NCI-H2081 (cell line): ENCODE measurements at places on chromosomes 1 and 21.

DNA sequence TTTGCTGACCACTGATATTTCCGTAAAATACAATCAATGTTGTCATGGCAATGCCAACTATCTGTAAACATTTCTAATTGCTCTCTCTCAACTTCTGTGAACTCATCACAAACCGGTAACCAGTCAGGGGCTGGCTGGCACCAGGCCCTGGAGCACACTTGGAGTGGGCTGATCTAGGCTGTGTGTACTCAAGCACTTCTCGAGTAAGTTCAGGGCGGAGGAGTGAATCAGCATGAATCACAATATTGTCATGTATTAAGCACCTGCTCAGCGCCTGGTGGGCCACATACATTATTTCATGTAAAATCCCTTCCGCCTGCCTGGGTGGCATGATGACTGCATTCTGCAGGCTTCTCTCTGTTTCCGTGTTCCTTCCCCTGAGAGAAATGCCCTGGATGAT, 212.4 kb downstream of the FOXD2 start:
- peak; percentile 61 for DNase-seq

DNA sequence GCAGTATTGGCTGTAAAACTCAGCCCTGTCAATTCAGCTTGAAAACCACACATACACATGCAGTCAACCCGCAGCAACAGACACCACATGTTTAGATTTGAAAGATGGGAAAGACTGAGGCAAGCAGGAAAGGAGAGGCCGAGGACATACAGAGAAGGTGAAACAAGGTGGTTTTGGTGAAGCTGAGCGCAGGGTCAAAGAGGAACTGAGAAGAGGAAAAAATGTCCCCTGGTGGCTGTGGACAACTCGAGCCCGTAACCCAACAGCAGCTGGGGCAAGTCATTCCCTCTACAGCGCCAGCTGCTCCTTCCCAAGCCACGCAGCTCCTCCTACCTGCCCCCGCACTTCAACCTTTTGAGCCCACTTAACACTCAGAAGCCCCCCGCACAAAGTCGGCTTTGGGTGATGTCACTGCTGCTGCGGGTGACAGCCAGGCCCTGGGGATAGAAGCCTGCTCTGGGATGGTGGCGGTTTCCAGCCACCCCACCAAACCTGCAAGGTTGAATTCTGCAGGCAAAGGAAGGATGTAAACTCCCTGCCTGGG, 63.0 kb downstream of the KCNN3 start:
- DNase-seq, result no peak

GRCh38 chr1:226029093-226029496, 30.0 kb upstream of the SDE2 start:
- DNase-seq, result no peak

- no peak for DNase-seq
Observed at GRCh38 chr1:32998997-32999396, 34.4 kb upstream of the RNF19B start.

DNA sequence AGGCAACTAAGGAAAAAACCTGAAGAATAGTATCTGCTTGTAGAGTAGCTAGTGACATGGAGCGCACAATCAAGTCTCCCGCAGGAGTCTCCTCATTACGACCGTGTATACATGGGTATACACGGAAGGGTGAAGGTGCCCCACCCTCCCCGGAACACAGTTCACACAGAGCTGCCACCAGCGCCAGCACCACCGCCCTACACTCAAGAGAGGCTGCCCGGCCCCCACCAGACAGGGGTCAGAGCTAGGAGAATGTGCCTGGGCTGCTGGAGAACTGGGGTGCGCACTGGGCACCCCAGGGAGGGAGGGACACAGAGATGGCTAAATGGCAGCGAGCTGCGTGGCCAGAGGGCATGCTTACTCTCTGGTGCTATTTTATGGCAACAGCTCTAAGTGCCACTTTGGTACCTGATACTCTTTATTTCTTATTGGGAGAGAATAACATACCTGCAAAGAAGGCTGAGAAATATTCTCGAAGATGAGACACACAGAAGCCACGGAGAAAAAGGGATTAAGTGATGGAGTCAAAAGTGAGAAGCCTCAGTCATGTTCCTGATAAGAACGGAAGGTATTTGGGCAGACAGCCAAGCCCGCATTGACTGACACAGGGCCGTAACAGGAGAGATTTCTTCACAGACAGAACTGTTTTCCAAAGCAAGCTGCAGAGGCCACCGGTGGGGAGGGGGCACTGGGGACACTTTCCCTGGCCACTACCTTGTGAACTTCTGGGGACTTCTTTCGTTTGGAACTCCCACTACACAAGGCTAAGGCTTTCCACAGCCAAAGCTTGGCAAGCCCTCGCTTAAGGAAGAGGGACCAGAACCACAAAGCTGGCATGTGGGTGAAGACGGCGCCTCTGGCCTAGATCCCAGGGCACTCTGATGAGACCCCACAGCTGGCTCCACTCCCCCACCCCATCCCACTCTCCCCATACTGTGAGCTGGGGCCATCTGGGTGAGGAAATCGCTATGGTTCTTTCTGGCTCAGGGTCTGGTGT, 108.0 kb downstream of the PGBD5 start:
- DNase-seq, result no peak

DNA sequence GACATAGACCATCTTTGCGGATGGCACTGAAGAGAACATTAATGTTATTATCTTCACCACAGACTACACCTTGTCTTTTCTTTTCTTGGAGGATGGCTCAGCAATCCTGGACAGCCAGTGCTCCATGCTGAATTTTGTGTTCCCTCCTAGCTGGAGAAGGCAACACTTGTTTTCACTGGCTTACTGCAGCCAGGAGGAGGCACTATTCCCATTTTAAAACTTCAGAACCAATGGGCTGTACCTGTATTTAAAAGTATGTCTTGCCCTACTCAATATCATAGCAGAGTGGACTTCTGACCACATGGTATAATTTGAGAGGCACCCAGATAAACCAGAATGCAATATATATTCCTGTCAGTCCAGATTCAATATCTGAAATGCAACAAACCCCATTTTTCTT, 53.3 kb upstream of the POGK start:
- no peak for DNase-seq

DNA sequence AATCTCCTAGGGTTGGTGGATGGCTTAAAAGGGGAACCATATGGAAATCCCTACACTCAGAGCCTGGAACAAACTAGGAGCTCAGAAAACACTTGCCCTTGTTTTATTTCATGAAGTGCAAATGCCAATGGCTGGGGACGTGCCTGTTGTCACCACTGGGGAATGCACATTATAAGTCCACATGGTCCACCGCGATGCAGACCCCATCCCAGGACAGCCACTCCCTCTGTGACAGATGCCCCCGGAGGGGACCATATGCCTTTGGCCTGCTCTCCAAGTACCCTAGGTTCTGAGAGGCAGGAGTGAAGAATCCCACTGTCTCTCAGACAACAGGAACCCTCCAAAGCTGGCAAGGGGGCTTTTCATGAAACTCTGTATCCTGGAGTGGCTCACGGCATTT, 42.3 kb downstream of the LRP8 start:
- DNase-seq, result no peak

DNA sequence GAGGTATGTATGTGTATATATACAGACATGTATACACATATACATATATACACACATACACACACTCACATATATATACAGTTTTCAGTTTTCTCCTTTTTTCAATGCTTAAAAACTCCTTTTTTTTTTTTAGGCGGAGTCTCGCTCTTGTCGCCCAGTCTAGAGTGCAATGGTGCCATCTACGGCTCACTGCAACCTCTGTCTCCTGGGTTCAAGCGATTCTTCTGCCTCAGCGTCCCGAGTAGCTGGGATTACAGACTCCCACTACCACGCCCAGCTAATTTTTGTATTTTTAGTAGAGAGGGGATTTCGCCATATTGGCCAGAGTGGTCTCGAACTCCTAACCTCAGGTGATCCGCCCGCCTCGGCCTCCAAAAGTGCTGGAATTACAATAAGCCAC, 27.0 kb downstream of the STYXL2 start:
- DNase-seq, result no peak

DNA sequence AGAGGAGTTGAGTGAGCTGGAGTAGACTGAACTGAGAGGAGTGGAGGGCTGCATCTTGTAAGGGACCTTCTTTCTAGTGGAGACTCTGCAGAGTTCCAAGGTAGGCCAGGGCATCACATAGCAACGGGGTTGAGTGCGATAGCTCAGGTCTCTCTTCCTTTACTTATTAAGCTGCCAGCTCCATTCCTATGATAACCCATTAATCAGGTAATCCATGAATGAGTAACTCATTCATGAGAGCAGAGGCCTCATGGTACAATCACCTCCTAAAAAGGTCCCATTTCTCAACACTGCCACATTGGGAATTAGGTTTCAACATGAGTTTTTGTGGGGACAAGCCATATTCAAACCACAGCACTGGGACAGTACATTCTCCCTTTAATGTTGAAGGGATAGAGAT, 21.3 kb downstream of the VN1R5 start:
- DNase-seq, result no peak

DNA sequence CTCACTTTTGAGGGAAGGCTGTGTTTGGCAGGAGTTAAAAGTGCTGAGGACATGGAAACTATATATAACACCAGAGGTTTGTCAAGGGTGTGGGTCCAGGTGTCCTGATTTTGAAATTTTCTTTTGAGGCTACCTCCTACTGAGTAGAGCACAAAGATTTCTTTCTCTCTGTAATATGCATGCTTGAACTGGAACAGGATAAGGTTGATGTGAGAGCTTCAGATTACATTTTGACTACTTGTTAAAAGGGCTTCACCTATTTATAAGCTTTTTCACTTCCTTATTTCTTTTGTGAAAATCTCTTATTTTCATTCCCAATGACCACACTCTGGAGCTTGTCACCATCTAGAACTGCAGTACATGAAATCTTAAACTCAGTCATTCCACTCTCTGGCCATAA, 59.8 kb upstream of the PLA2G4A start:
- no peak for DNase-seq

DNA sequence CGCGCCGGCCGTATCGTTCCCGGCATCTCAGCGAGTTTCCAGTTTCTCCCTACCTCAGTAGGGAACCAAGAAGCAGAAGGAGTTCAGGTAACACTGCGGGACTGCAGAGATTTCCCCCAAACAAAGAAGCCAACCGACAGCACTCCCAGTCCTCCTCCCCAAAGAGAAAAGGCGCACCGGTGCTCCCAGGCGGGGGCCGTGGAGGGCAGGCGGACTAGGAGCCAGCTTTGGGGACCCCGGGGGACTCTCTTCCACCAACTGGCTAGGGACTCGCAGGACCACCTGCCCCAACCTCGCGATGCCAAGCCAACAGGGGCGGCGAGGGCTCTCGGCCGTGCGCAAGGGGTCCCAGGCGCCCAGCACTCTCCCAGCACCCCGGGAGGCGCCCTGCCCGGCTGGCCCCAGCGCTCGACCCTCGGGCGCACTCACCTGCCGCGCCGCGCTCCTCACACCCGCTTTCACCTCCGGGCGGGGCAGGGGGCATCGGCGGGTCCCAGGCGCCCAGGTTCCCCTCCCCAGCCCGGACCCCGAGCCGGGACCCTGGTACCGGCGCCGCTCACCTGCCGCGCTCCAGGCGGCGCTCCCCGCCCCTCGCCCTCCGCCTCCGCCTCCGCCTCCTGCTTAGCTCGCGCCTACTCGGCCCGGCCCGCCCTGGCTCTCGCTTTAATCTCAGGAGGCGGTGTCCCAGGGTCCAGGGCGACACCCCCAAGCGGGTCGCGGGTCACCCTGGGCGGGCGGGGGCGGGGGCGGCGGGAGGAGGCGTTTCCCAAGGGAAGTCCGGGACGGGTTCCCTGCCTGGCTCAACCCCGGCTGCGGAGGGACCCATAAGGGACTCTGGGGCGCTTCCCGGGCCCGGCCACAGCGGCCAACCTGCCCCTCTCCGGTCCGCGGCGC, at the start of gene TMPRSS2:
Gene TMPRSS2 (minus strand): TSS at position 638 of the 894 bp plus-strand sequence. CDS start 10,025 bp downstream, outside the sequence.
- DNase-seq, result no peak

- no peak for DNase-seq
Observed at GRCh38 chr21:18782721-18783120, 379.1 kb upstream of the TMPRSS15 start.

- no peak for DNase-seq
Observed at GRCh38 chr1:225597926-225598575, 54.9 kb downstream of the ENAH start.

DNA sequence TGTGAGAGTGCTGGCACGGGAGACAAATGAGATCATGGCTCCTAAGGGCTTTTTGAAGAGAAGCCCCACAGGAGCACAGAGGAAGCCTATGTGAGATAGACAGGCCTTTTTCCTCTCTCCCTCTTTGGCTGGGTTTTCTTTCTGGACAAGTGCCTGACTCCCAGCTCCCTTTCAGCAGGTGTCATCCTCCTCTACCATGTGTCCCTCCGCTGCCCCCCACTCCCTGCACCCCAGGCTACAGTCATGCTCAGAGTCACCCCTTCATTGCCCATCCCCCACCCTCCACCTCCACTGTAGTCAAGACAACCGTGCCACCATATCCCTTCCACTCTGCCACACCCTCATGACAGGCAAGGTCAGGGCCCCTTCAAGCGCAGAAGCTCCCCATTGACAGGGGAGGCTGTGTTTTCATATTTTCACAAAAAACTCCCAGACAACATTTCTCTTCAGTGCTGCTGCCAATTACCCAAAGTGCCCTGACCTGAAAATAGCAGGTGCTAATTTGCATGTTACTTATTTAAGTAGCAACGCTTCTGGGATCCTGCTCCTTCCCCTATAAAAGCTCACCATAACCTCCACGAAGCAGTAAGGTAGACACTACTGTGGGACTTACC, 92.1 kb upstream of the IPO9 start:
- no peak for DNase-seq

DNA sequence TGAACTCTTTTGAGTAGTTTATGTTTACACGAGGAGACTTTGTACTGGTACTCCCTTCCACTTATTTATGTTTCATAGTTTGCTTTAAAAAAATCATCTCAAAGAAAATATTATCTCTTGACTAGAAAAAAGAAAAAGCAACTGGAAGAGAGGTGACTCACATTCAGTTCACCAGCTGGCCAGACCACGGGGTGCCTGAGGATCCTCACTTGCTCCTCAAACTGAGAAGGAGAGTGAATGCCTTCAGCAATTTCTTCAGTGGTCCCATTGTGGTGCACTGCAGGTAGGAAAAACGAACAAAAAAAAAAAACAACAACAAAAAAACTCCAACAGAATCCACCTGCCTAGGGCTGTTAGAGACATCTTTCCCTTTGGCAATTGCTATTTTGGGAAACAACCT, 102.9 kb downstream of the PTPRC start:
- DNase-seq, result no peak

DNA sequence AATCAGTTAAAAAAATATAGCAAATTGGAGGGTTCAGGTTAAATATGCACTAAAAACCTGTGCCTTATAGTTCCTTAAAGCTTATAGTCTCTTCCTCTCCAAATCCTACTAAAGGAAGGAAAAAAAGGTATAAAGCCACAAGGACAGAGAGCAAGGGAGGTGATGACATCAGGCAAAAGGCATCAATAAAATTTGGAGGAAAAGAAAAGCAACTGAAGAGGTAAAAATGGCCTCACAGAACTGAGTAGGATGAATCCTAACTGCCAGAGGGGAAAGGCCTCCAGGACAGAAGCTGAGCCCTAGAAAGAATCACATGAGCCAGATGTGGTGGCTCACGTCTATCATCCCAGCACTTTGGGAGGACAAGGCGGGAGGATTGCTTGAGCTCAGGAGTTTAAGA, 8.1 kb downstream of the CCSAP start:
- DNase-seq, result no peak

GRCh38 chr1:154747740-154748404, 122.2 kb downstream of the KCNN3 start:
- no peak for DNase-seq

- no peak for DNase-seq
Observed at GRCh38 chr21:28719723-28720122, 273.0 kb downstream of the LTN1 start.
